NCI-H1092 (cell line): ENCODE measurements at places on chromosomes 2 and 18.

DNA sequence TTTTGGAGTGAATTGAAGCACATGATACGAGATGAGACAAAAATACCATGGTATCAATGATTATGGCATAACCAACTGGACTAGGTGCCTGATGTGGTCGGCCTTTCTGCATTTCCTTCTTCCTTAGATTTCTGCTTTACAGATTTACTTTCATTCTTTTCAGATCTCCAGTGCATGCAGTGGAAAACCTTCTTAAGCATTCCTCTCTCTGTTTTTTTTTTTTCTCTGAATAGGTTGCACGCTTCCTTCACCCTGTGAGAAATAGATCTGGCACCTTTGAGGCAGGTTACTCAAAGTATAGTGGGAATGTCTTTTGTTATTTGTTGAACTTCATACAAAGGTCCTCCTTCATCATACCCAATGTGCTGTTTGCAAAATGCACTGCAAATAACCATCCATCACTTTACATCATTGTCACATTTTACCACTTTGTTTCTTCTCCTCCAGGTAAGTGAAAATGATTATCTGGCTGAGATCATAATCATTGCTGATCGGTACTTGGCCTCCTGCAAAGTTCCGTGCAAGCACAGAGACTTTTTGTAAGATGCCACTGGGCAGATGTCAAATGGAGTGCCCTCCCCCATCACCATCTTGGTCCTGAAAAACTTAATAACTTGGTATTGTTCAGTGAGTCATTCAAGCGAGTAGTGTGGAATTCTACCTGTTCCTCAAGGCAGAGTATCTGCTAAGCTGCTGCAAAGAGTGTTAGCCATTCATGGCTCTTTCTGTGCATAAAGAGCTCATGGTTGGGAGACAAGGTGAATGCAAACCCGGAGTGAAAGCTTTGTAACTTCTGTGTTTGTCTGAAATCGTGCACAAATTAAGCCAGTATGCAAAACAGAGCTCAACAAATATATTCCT is 30.0 kb upstream of the KLHL14 start:
- DNase-seq = no peak

- no peak for DNase-seq
These were observed 887.2 kb upstream of the KLHL29 start for GRCh38 chr2:22497789-22498188.

DNA sequence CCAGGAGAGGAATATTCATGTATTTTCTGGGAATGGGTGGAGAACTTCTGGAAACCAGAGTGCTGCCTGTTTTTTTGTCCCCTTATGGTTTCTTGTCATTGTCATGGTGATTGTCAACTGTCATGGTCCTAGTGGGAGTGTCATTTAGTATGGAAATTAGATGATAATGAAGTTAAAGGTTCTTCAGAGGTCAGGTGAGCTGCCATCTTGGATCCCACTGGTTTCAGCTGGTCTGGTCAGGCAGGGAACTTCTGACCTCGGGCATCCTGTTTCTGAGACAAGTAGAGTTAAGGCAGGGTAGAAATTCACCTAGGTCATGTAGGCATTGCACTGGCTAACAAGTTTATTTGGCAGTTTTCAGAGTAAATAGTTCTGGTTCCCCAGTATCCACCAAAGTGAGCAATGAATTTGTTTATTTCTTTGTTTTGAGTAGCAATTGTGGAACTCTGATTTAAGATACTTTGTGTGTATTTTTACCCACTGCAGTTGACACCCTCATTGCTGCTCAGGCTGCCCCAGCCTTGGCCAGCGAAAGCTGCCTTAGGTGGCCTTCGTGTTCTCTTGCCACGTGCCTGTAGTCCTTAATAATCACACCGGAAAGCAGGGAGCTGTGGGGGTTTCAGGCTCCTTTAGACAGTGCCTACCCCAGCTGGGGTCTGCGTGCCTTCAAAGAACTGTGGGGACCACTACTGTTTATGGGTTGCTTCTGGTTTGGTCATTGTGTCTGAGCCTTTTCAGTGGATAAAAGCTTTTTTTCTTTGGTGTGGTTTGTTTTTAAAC is 48.7 kb downstream of the NCK2 start:
- no peak for DNase-seq

GRCh38 chr2:188364033-188364630 is 72.5 kb downstream of the GULP1 start:
- no peak for DNase-seq

- no peak for DNase-seq
These were observed 79.2 kb upstream of the HPCAL1 start for GRCh38 chr2:10223471-10223870.

GRCh38 chr2:195594248-195594647 is 62.8 kb upstream of the SLC39A10 start:
- no peak for DNase-seq

DNA sequence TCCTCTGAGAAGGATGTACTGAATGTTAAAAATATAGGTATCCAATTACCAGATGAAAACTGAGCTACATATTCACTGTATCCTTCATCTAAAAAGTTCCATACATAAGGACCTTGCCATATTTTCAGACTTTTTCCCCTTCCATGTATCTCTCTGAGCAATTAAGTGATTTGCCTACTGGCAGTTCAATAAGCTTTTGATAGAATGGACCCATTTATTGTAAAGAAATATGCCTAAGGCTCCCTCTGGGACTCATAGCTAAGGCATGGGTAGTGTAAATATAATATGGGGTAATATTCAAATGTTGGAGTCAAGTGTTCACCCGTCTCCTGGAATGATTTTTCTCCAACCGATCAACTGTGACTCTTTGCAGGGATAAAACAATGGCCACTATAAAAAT is 135.4 kb upstream of the FSHR start:
- no peak for DNase-seq

- no peak for DNase-seq
These were observed 21.5 kb upstream of the SERPINB7 start for GRCh38 chr18:63753676-63754075.

DNA sequence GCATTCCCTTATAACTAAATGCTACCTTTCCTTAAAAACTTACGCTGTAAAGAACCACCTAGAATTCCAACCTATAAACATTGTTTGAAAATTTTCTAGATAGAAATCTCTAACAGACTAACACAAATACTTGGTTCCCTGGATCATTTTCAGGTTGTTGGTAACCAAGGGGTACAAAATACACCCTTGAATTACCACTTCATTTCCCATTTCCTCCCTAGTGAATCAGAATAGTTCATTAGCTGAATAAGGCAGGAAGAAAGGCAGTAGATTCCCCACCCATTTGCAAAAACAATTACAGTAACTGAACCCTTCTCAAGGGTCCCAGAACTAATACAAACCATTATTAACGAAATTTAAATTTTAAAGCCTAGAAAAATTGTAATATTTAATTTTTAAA is 5.5 kb downstream of the MEX3C start:
- DNase-seq = no peak
